HFFc6 (cell line): ENCODE measurements at places on chromosomes 2 and 18.

DNA sequence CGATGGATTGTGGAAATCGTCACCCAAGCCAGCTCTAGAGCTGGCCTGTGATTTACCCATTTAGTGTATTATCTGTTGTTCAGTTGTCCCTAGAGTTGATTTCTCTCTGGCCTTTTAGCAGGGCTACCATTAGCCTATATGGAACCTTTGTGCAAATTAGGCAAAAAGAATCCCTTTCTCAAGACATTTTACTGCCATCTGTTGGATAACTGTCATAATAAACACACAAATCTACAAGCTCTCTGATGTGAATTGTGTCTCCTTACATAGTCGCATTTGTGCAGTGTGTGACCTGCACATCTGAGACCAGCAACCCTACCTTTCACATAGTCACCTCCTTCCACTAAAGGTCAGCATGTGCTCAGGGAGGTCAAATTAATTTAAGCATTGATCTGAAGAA lies 34.0 kb downstream of the LOXHD1 start:
- H3K4me3 ChIP-seq = no peak overlapping the region
- peaks cover 15% of the 10 kb centered on the region for H3K27me3 ChIP-seq
- no peaks in the 10 kb centered on the region for H3K36me3 ChIP-seq
- no peak overlapping the region; the same call in 1 of the 2 replicates for H3K27ac ChIP-seq
- DNase-seq = peak; percentile 30
- H3K4me1 ChIP-seq = peaks cover 9% of the 10 kb centered on the region; the same call in 1 of the 2 replicates

- peak overlapping the region; percentile 98 for H3K4me3 ChIP-seq
- H3K27me3 ChIP-seq = no peaks in the 10 kb centered on the region
- peak; percentile 2 for DNase-seq
Observed at GRCh38 chr2:108449410-108450130, 564 bp downstream of the GCC2 start.

- H3K4me1 ChIP-seq = peaks cover 26% of the 10 kb centered on the region
- DNase-seq = no peak
- peaks cover 3% of the 10 kb centered on the region; the same call in 1 of the 2 replicates for H3K27me3 ChIP-seq
- no peak overlapping the region for H3K4me3 ChIP-seq
- H3K27ac ChIP-seq = no peak overlapping the region
Observed at GRCh38 chr2:217062768-217063167, 202.9 kb upstream of the TNP1 start.

GRCh38 chr2:8098476-8099266 lies 583.2 kb upstream of the ID2 start:
- H3K36me3 ChIP-seq = no peaks in the 10 kb centered on the region
- H3K4me3 ChIP-seq = no peak overlapping the region

GRCh38 chr2:45945302-45945717 lies 293.8 kb downstream of the PRKCE start:
- H3K27ac ChIP-seq = peak overlapping the region; percentile 84
- H3K4me1 ChIP-seq = peaks cover 62% of the 10 kb centered on the region
- no peak for DNase-seq
- peaks cover 7% of the 10 kb centered on the region; the same call in 1 of the 2 replicates for H3K36me3 ChIP-seq
- peaks cover 6% of the 10 kb centered on the region for H3K27me3 ChIP-seq

GRCh38 chr2:175097297-175097696 lies 70.7 kb downstream of the ATF2 start:
- H3K4me3 ChIP-seq = no peak overlapping the region
- peak; percentile 85 for DNase-seq
- H3K4me1 ChIP-seq = peaks cover 40% of the 10 kb centered on the region
- H3K36me3 ChIP-seq = peaks cover 8% of the 10 kb centered on the region; the same call in 1 of the 2 replicates

DNA sequence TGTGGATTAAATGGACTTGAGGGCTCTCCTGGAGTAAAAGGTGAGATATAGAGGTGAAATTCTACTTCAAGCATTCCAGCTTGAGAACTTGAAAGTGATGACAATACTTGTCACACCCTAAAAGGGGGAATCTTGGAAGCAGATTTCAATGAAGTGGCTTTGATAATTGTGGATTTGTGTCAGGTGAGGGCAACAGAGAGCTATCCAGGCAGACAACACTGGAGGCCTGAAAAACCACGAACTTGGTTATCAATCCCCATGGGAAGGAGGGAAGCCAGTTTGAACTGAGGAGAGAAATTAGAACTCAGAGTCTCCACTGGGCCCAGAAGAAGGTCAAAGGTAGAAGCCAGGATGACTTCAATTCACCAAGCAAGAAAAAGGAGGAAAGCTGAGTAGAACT lies 263.9 kb downstream of the FIGN start:
- no peak overlapping the region for H3K27ac ChIP-seq
- no peak overlapping the region for H3K4me3 ChIP-seq
- peaks cover 5% of the 10 kb centered on the region; the same call in 1 of the 2 replicates for H3K27me3 ChIP-seq
- peak; percentile 3 for DNase-seq
- no peaks in the 10 kb centered on the region for H3K36me3 ChIP-seq
- no peaks in the 10 kb centered on the region for H3K4me1 ChIP-seq

DNA sequence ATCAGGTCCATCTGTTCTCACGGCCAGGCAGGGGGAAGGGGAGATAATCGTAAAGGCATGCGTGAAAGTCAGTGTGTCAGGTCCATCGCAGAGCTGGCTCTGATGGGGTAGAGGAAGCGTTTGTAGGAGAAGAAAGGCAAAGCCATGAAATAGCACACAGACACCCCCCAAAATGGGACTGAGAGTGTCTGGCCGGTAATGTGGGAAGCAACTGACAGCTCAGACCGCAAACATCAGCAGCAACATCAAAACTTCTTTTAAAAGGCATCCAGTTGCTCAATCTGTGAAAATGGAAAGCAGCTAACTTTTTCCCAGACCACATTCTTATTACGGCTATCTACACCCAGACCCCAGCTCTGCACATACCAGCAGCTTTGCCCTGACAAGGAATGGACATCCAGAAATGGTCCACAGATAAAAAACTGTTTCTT lies 232.6 kb downstream of the EN1 start:
- no peak overlapping the region for H3K27ac ChIP-seq

GRCh38 chr2:209147981-209148380 lies 275.9 kb upstream of the MAP2 start:
- no peak overlapping the region for H3K4me3 ChIP-seq
- no peaks in the 10 kb centered on the region for H3K27me3 ChIP-seq

GRCh38 chr2:3624059-3624794 lies 29.3 kb downstream of the COLEC11 start:
- peaks cover 11% of the 10 kb centered on the region; the same call in 1 of the 2 replicates for H3K4me1 ChIP-seq
- H3K27me3 ChIP-seq = peaks cover 17% of the 10 kb centered on the region; the same call in 1 of the 2 replicates
- no peak for DNase-seq
- no peak overlapping the region for H3K4me3 ChIP-seq
- no peaks in the 10 kb centered on the region for H3K36me3 ChIP-seq

DNA sequence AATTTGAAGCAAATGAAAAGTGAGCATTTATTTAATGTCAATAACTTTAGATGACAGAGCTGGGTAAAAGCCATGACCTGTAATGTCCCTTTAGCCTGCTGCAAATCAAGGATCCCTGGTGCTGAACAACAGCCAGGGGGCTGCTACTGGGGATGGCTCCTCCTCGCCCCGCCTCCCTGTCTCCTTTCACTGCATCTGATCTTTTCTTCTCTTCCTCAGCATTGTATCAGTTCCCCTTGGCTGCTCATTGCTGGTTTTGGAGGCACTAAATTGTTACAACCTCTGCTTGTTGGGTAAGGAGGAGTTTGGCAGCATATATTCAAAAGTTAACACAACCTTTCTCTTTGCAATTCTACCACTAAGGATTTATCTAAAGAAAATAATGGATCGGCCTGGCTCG lies 236.3 kb upstream of the ID2 start:
- no peak overlapping the region for H3K27ac ChIP-seq
- H3K27me3 ChIP-seq = peaks cover 12% of the 10 kb centered on the region
- no peak for DNase-seq
- no peak overlapping the region for H3K4me3 ChIP-seq

- H3K4me3 ChIP-seq = no peak overlapping the region; the same call in 1 of the 2 replicates
- no peak overlapping the region for H3K27ac ChIP-seq
- DNase-seq = no peak
- no peaks in the 10 kb centered on the region for H3K36me3 ChIP-seq
Observed at GRCh38 chr2:26530696-26531095, 52.8 kb upstream of the OTOF start.

DNA sequence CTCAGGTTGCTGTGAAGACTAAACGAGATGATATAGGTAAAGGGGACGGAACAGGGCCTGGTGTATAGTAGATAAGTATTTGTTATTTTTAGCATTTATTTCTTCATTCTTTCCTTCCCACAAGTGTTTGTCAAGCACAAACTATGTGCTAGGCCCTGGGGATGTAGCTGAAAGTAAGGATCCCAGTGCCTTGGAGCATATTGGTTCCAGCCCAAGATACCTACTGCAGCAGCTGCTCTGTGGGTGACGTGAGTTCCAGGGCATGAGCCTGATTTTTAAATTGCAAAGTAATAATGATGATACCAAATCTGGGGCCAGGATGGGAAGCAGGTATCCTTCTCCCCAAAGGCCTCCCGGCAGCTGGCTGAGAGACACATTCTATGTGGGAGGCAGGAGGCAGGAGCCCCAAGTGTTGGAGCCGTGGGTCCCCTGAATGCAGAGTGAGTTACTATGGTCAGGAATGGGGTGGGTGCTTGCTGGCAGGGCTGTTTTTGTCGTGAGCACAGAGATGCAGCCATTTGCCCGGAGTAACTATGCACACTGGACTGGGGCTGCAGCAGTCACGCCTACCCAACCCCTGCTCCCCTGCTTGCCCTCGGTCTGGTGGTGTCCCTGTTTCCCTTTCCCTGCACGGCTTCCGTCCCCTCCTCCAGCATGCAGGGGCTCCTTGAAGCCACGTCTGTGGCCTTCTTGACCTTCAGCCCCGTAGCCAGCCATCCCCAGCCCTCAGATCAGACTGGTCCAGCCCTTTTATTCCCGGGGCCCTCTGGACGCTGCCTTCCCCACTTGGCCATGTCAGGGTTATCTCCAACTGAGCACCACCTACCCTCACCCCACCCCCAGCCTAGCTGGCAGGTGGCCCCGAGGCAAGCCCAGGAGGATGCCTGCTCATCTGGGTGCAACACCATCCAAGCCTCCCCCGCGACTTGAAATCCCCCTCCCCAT lies 52.4 kb downstream of the INHBB start:
- peak overlapping the region; percentile 82 for H3K27ac ChIP-seq
- peak overlapping the region; percentile 41 for H3K4me3 ChIP-seq
- no peaks in the 10 kb centered on the region for H3K36me3 ChIP-seq
- peak; percentile 81 for DNase-seq

DNA sequence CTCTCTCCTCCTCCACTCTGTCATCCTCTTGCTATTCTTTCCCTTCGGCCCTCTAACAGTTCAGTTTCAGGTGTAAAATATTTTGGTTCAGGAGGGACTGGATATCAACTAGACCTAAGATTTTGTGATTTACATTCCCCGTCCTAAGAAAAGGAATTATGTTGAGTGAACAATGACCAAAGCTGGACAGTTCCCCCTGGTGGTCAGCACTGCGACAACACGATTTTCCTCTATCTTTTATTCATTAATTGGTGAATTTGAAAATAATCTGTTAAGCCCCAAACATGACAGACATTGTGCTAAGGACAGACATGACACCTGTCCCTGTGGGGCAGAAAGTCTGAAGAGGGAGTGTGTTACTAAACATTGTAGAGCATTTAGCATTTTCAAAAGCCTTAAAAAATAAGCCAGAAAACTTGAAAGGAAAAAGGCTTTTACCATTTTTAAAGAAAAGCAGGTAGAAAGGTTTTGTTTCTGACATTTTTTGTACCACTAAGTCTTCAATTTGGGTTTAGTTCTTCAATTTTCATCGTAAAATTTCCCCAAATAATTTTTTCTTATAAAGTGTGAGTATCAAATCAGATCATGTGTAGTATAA lies 28.4 kb upstream of the GTF2A1L start:
- H3K4me3 ChIP-seq = no peak overlapping the region
- peak; percentile 43 for DNase-seq
- H3K36me3 ChIP-seq = no peaks in the 10 kb centered on the region
- H3K4me1 ChIP-seq = peaks cover 6% of the 10 kb centered on the region
- no peak overlapping the region for H3K27ac ChIP-seq
